ENCODE measurements at places on chromosomes 5 and 9.
A peak's percentile ranks its signal among the peaks of the same experiment; 100 is the strongest.

DNA sequence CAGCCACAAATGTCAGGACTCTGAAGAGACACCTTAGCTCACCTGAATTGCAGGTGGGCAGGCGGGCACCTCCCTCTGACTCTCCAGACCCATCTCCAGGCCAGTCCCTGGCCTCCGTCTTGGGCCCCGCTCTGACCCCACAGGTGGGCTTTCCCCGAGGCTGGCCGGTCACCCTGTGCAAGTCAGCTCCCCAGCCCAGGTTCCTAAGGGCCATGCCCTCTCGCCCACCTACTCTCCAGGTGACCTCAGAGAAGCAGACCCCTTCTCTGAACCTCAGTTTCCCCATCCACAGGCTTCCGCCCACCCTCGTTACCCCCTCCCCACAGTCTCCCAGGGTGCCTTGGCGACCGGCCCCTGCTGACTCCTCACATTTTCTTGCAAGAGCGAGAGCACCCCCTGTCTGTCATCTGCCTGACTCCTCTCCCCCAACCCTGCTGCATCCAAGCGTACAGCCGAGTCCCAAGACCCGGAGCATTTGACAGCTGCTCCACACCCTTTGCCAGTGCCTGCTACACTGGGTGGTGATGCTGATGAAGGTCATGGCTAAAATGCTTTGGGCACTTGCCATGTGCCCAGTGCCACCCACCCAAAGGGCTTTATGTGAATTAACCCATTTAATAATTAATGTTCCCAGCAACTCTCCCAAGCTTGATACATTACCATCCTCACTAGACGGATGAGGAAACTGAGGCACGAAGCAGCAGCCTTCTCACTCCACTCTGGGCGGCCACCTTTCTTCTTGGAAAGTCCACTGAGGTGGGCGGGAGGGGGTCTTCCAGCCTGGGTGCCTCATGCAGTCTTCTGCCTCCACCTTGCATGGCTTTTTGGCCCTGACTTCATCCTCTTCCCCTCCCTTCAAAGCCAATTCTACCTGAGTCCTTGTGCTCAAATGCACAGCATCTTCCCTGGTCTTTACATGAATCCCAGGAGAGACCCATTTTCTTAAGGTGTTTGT is 51.1 kb upstream of the ORM1 start:
- DNase-seq = no peak

GRCh38 chr5:172672681-172673080 is 31.6 kb downstream of the NEURL1B start:
- DNase-seq = no peak

DNA sequence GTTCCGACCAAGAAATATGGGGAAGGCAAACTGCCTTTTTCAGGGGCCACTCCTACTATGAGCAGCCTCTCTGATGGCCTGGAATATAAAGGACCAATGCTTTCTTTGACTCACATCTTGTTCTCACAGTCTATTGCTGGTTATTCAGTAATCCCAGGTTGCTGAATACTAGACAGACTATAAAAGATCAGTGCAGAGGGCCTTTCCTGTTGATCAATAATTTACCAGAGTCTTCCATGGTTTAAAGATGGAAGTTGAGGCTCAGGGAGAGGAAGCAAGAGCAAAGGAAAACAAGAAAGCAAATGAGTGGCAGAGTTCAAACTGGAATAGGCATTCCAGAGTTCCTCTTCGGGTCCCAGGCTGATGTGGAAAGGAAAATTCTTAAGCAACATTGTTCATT is 62.9 kb downstream of the FBXO38 start:
- no peak for DNase-seq

DNA sequence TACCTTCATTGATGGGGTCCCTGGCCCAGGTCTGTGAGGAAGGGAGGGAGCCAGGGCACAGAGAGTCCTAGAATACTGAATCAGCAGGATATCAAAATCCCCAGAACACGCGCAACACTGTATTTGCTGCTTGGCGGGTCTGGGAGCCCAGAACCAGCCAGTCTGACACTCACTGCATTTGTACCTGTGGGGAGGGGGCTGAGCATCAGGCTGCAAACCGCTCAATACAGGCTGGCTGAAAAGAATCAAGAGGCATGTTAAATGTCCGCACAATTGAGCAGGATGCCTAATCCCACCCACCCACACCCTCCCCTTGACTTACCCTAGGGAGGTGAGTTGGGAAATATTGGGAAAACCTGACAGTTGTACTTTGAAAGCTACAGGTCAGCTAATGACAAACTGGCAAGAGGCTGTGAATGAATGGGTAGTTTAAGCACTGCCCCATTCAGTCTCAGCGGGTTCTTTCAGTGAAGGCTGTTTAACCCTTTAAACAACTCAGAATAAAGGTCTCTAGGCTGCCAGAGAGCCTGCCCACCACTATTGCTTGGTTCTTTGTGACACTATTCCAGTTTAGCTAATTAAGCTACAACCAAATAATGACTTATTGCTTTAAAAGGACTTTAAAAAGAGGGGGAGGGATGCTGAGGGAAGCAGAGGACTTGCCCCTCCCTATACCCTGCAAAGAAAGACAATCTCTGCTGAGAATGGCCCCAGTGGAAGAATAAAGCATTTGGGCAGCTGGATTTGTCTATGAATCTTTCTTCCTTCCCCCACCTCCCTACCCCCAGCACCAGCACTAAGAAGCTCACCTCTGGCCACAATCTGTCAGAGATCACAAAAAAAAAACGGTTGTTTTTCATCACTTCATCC is 5.0 kb downstream of the SPRY4 start:
- no peak for DNase-seq

DNA sequence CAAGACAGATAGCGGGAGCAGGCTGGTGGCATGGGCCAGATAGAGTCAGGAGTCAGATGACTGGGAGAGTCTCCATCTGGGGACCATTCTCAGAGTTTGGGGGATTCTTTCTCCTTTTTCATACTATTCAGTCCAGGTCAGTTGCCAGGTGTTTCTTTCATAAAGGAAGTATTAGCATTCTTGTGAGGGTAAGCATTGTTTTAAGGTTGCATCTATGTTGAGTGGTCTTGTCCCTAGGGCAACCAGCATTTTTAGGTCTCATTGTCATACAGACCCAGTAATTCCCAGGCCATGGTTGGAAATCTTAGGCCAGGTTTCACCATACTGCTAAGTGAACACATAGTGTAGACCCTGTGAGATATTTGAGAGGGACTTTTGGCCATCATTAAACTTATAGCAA is 122.3 kb upstream of the POC5 start:
- no peak for DNase-seq

DNA sequence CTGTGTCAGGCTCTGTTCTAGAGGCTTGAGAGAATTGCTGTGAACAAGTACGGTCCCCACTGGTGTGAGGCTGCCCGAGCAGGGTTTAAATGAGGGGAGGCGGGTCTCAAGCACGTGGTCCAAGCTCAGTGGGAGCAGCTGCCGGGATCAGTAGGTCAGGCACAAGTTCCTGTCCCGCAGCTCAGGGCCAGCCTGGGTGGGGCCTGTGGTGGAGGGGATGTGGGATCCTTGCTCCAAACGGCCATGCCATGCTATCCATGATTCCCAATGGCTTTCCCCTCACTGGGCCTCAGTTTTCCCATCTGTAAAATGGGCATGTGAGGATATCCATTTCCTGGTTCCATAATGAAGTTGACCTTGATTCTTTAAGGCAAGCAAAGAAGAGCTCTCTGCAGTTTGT is 17.1 kb downstream of the OBP2B start:
- DNase-seq = no peak

- no peak for DNase-seq
Measured at GRCh38 chr5:142784401-142784955, 14.3 kb downstream of the ARHGAP26 start.

- DNase-seq = no peak
Measured at GRCh38 chr9:4700091-4700490, 20.7 kb downstream of the CDC37L1 start.

GRCh38 chr5:149610589-149611255 is 29.4 kb downstream of the ARHGEF37 start:
- no peak for DNase-seq

GRCh38 chr5:126884269-126884819 is 107.4 kb downstream of the LMNB1 start:
- no peak for DNase-seq

- peak; percentile 75 for DNase-seq
Measured at GRCh38 chr9:93058355-93059010, at the start of gene SUSD3. SUSD3 (plus strand) TSS chr9:93058701; CDS start chr9:93058743, 42 bp downstream.

DNA sequence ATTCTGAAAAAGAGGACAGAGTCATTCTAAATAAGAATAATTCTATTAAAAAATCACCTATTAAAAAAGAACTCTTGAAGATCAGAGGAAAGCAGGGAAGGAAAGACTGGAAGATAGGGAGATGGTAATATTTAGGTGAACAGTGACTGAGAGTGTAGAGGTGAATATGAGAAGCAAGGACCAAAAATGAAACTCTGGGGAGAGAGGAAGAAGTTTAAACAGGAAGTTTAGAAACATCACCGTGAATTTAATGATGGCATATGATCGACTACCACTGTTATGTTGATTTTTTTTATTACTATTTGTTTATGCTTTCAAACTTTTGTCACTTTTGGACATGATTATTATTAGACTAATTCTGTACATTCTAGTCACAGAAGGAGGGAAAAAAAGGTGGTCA is 1.7 kb upstream of the SPINK6 start:
- DNase-seq = no peak

DNA sequence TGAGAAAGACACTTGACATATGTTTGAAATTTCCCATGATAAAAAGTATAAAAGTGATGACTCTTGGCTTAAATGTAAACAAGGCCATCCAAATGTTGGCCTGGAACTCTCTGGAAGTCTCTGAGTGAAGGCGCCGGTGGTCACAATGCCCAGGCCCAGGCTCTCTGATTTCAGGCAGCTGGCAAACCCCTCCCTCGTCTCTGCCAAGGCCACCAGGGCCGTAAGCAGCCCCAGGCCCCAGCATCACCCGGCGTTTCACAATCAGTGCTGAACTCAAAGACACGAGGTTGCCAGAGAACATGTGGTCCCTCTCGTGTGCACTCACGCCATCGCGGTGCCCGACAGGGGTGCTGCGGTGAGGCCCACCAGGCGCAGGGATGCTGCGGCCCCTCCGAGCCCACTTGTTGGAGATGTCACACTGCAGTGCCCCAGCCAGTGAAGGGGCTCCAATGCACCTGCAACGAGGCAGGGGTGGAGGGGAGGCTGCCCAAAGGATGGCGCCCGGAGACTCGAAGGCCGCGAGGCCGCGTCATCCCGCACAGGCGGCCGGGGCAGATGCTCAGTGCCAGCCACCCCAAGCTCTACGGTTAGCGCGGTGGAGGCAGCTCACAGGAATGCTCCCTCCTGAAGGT is 15.0 kb downstream of the LPCAT1 start:
- no peak for DNase-seq

DNA sequence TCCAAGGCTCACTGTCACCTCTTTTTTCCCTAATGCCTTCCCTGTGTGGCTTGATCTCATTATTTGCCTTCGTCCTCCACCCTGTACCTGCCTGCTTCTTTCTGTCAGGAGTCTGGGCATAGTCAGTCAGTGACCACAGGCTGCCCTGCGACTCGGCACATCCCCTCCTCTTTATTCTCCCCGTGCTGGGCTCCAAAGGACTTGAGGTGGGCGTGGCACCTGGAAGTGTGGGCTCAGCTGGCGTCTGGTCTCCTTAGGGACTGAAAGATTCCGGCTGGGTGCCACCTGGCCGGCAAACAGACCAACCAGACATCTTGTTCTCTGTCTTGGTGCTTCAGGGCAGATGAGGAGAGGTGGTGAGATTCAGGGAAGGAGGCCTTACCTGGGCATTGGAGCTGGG is 29.6 kb upstream of the PRDM12 start:
- DNase-seq = no peak

GRCh38 chr5:68395926-68396511 is 180.5 kb downstream of the PIK3R1 start:
- DNase-seq = no peak

- DNase-seq = no peak
Measured at GRCh38 chr5:154714266-154714986, 40.8 kb upstream of the LARP1 start.

DNA sequence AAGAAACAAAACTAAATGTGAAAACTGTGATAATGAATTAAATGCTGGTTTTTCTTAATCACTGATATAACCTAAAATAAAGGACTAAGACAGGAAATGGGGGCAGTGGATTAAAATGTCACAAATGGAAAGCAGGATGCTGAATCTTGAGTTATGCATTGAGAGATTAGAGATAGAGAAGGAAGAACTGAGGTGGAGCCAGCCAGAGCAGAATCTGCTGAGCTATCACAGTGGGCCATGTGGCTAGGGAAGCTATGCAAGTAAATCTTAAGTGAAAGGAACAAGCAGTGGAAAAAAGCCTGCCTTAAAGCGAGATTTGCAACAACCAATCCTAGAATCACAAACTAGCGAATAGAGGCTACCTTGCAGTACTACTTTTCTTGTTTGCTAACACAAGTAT is 188.5 kb upstream of the RASA1 start:
- no peak for DNase-seq

DNA sequence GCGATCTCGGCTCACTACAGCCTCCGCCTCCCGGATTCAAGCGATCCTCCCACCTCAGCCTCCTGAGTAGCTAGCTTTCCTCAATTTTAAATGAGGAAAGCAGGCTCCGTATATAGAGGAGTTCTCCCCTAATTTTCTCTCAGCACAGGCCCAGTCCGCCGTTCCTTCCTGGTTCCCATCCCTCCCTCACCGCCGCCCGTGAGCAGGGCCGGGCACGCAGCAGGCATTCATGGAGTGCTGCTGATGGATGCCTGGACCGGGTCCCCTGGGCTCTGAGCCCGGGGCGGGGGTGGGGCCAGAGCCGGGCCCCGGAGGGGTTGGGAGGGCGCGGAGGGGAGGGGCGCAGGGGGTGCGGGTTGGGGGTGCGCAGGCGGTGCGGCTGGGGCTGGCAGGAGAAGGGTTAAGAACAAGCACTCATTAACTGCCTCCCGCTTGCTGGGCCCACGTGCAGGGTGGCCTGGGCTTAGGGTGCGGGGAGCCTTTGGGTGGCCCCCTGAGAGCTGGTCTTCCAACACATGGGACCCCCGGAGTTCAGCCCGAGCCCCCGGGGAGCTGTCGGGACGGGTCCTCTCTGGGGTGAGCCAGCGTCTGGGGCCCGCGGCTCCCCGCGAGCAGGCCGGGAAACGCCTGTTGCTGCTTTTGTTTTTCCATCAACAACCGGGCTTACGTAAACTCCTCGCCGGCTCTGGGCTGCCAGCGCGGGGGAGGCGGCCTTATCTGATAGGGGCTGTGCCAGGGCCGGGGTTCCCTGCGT is 33.7 kb downstream of the LHX2 start:
- DNase-seq = no peak

DNA sequence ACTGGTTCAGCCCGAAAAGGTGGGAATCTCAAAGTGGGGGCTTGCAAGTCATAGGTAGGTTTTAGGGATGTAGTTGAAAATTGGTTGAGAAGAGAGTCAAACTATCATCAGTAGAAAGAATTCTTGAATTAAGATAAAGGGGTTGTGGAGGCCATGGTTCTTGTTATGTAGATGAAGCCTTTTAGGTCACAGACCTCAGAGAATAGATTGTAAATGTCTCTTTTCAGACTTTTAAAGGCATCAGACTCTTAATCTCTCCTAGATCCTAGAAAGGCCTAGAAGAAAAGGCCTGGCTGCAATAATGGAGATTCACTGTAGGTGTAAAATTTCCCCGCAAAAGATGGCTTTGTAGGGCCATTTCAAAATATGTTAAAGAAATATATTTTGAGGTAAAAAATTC is 96.4 kb downstream of the PSAT1 start:
- DNase-seq = no peak
